Activated CD4-positive, alpha-beta memory T cell treated with anti-CD3 and anti-CD28 coated beads for 36 hours (primary cell): ENCODE measurements at places on chromosomes 2 and 18. TPM values are rescaled to one million over a fixed set of nuclear protein-coding genes. Genes with fewer than 3 reads are reported as not detected.

Gene ZNF514
- total RNA-seq = 11.6 TPM

Gene EGR4
- total RNA-seq = 0.34 TPM

Gene SIX3
- total RNA-seq = not detected

Gene ASB18
- not detected for total RNA-seq

GRCh38 chr2:95667480-95667879 lies 75.7 kb downstream of the TRIM43 start:
- H3K4me3 ChIP-seq = no peak overlapping the region
- H3K27ac ChIP-seq = no peak overlapping the region
- no peak for DNase-seq

DNA sequence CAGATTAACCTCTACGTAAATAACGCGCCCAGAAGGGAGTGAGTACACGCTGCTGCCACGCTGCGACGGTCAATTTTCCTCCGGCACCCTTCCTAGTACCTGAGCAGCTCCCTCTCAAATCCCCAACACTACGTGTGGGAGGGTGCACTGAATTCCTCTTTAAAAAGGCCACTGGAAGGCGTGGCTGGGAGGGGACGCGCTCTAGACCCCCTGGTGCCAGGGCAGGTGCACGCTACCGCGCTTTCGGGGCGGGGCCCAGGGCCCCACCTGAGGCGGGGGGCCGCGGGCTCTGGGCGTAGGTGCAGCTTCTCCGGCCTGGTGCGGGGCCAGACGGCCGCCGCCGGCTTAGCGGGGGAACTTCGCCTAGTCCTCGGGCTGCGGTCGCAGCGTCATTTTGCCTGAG lies 668 bp upstream of the ANKRD12 start:
- H3K4me1 ChIP-seq = peaks cover 46% of the 10 kb centered on the region
- peak overlapping the region; percentile 95 for H3K4me3 ChIP-seq
- H3K27me3 ChIP-seq = no peaks in the 10 kb centered on the region
- DNase-seq = no peak
- H3K36me3 ChIP-seq = peaks cover 60% of the 10 kb centered on the region

DNA sequence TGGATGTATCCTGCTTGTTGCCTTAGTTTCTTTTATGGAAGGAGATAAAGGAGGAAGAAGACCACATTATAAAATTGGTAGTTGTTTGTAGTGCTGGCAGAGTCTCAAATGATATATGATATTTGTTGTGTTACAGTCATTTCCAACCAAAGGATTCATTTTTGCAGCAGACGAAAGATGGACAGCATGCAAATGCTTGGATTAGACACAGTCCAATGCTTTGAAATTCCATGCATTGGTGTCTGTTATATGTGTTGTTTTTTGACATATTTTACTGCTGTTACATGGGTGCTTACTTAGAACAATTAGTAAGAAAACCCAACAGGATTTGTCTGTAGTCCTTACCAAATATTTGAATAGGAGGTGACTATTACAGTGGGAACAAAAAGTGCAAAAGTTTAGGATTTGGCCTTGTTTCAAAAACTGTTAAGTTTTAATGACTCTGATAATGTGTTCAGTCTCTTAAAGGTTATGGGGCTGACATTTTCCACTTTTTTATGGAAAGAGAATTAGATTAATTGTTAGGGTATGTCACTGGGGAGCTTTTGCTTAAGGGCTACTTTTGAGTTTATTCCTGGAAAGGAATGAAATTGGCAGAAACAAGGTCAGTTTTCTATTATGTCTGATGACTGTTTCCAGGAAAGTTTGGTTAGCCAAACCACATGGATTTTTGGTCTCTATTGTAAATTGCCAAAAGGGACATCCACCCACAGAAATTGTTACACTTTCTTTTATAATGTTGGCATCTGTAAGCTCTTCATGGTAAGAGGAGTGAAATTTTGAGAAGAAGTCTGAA lies 229.4 kb upstream of the MMADHC start:
- H3K27me3 ChIP-seq = no peaks in the 10 kb centered on the region
- no peak overlapping the region for H3K4me3 ChIP-seq
- H3K4me1 ChIP-seq = no peaks in the 10 kb centered on the region
- H3K27ac ChIP-seq = no peak overlapping the region
- no peaks in the 10 kb centered on the region for H3K36me3 ChIP-seq

- H3K36me3 ChIP-seq = peaks cover 45% of the 10 kb centered on the region
- H3K4me3 ChIP-seq = no peak overlapping the region
- H3K4me1 ChIP-seq = peaks cover 25% of the 10 kb centered on the region
- H3K27ac ChIP-seq = no peak overlapping the region
Observed at GRCh38 chr2:24824071-24824588, 30.9 kb downstream of the CENPO start.

GRCh38 chr2:6233993-6234392 lies 541.8 kb downstream of the SOX11 start:
- no peak for DNase-seq
- H3K27ac ChIP-seq = no peak overlapping the region
- no peak overlapping the region for H3K4me3 ChIP-seq
